Kidney epithelial cell (primary cell): ENCODE measurements at places on chromosomes 11 and 22. TPM values are rescaled to one million over a fixed set of nuclear protein-coding genes. Genes with fewer than 3 reads are reported as not detected.

CBLIF gene
- total RNA-seq, result not detected in 2 replicates

CRYBA4 gene
- not detected in 2 replicates for total RNA-seq

BCO2 gene
- total RNA-seq, result 0.48 TPM in 1 of 2 replicates, not detected in the other

PKNOX2 gene
- 0.42 and 0.68 TPM in 2 replicates for total RNA-seq

MUC6 gene
- under 0.01 TPM in 1 of 2 replicates, not detected in the other for total RNA-seq

GUCY1A2 gene
- total RNA-seq, result 1.6 and 2.0 TPM in 2 replicates

ATM gene
- total RNA-seq, result 28.5 and 32.5 TPM in 2 replicates

DNA sequence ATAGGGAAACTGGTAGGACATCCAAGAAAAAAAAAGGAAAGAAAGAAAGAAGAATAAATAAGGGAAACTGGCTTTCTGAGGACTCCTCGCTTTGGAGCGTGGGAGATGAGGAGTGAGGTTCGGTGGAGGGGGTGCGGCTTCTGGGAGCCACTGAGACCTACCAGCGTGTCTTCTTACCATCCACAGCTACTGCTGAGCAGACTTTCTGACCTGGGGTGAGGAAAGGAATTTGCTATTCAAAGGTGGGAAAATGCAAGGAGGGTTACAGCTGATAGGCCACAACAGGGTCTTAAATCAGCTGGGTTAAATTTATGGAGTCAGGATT is 488 bp upstream of the SELENOM start:
- DNase-seq, result no peak

DNA sequence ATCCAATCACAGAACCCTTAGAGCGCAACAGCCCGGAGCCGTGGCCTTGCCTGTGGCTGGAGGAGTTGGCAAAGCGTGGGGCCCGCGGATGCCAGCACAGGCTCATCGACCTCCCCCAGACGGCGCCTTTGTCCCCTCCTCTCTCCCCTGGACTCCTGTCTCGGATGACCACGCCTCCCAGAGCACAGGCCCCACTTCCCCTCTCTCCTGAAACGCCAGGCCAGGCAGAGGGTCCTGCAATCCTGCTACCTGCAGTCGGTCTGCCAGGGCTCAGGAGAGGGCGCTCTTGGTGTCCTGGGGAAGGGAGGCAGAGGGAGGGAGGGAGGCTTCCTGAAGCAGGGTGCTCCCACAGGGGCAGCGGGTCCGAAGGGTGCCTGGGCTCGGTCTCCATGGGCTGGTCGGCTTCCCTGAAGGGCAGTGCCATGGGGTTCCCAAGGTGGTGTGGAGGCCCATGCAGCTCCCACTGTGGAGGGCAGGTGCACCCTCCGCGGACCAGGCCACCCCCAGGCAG is 16.6 kb upstream of the TTLL12 start:
- no peak for DNase-seq

GRCh38 chr11:69006816-69007215 is 6.2 kb downstream of the MRGPRF start:
- no peak for DNase-seq

GRCh38 chr11:76975513-76975912 is 58.7 kb upstream of the B3GNT6 start:
- no peak for DNase-seq

- no peak for DNase-seq
Observed at GRCh38 chr11:123719452-123719851, 22.0 kb downstream of the ZNF202 start.

- DNase-seq, result no peak
Observed at GRCh38 chr11:72815110-72815618, 953 bp downstream of the ATG16L2 start.

DNA sequence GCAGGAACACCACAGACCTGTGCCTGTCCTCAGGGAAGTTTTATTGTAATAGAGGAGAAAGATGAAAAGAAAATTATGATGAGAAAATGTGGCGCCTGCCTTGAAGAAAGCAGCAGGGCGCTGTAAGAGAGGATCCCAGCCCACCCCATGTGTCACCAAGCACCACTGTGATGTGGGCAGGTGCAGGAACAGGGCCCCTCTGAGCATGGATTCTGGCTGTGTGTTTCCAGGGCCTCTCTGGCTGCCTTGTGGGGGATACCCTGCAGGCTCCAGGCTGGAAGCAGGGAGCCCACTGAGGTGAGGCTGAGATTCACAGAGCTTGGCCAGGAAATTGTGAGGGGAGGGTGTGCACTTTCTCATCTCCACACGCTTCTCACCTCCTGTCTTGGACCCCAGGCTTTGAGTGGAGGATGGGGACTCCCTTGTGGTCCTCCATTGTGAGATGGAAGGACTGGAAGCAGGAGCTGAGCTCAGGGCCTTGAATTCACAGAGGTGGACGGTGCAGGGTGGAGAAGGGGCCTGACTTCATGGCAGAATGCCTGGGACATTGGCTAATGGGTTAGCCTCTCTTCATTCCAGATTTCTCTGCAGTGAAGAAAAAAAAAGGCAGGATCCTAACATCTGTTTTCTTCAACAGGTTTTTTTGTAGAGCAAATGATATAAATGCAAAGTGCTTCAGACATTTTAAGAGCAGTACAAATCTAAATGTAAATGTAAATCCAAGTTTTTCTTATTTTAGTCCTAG is 246.6 kb upstream of the B3GAT1 start:
- no peak for DNase-seq

DNA sequence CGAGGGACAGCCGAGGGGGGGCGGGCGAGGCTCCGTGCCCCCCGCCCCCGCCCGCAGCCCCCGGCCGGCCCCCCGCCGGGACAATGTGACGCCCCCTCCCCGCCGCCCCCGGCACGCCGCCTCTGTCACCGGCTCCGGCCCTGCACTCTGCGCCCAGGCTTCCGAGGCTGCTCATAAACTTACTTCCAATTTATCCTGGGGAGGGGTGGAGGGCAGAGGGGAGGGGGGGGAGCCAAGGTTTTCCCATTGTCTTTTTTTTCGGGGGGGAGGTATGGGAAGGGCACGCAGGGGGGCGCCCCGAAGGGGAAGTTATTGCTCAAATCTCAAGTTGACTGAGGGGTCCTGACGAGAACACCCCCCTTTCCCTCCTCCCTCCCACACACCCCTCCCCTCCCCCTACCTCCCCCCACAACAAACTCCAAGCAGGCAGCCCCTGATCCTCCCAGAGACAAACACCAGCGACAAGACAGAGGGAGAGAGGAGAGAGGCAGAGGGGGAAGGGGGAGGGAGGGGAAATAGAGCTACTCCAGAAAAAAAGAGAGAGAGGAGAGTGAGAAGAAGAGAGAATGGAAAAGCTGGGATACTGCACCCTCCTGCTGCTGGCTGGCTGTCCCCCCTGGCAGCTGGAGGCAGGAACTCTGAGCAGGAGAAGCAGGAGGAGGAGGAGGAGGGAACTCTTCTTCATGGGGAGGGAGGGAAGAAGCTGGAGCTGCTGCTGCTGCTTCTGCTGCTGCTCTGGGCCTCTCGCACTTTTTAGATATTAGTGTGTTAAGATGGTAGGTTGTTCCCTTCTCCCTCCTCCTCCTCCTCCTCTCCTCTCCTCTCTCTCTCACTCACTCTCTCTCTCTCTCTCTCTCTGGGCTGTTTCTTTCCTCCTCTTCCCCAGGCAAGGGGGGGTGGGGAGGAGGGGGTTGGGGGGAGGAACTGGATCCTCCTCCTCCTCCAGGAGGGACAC is 631 bp downstream of the PHF21A start:
- peak; percentile 19 for DNase-seq

- DNase-seq, result no peak
Observed at GRCh38 chr22:46025973-46026898, 49.3 kb upstream of the WNT7B start.

- no peak for DNase-seq
Observed at GRCh38 chr22:41096391-41096790, 4.0 kb downstream of the EP300 start.

- DNase-seq, result no peak
Observed at GRCh38 chr11:93767018-93767417, 17.1 kb upstream of the MED17 start.

- DNase-seq, result no peak
Observed at GRCh38 chr22:46710806-46711205, 27.2 kb downstream of the CERK start.

- no peak for DNase-seq
Observed at GRCh38 chr11:134731213-134731961, 319.3 kb upstream of the B3GAT1 start.

DNA sequence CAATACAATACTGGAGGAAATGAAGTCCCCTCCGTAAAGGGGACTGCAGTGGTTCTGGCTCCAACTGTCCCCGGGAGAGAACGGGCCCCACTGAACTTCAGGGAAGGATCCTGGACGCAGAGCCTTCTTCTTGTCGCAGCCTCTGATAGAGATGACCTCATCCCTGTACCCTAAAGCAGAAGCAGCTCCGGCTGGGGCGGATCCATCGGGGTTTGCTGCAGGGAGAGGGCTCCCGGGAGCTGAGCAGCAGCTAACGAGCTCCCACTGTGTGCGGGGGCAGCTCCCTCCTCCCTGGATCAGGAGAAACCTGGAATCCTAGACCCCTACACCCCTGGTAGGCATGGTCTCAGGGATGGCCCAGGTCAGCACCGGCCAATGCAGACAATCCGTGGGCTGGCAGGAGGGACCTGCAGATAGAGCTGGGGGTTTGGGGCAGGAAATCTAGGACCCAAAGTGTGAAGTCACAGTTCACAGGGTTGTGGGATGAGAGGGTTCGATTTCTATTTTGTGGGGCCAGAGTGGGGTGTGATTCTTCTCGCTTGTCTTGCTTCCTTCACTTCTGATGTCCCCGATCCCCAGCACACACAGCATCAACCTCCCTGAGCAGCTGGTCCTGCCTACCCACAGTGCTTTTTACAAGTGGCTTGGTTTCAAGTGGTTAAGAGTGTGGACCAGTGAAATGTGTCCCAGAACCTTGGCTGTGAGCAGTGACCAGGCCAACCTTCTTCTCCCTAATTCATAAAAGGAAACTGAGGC is 12.9 kb downstream of the KIAA0930 start:
- no peak for DNase-seq

GRCh38 chr11:130218501-130219070 is 59.0 kb downstream of the ST14 start:
- no peak for DNase-seq

GRCh38 chr11:120501976-120502755 is 9.4 kb upstream of the GRIK4 start:
- DNase-seq, result no peak
